T-helper 9 cell (primary cell): ENCODE measurements at places on chromosomes 12 and 14.

GRCh38 chr12:102990419-102990818, 32.9 kb downstream of the ASCL1 start:
- DNase-seq, result no peak

DNA sequence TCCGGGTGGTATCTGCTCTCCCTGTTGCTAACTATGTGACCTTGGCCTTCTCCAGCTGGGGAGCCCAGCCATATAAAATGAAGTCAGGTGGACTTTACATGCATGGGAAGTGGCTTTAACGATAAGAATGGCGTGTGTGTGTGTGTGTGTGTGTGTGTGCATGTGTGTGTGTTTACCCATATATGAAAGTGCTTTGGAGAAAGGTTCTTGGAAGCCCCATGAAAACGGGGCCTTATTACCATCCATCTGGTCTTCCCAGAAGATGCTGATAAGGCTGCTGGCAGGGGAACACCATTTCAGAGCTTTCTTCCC, 94.8 kb downstream of the LRRC74A start:
- no peak for DNase-seq

- DNase-seq, result no peak
Measured at GRCh38 chr14:63922696-63923421, 70.1 kb downstream of the SYNE2 start.

DNA sequence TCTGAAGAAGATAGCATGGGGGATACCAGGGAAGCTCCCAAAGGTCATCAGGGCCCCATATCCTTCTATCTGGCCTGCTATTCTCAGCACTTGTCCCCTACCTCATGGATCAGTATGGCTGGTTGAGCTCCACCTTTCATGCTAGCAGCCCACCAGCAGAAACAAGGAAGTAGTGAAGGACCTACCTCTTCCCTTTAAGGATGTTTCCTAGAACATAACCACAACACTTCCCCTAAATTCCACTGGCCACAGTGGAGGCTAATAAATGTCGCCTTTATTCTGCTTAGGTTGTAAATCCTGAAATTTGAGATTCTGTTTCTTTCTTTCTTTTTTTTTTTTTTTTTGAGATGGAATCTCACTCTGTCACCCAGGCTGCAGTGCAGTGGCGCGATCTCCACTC, 128.6 kb upstream of the PARP11 start:
- no peak for DNase-seq

- no peak for DNase-seq
Measured at GRCh38 chr12:45200491-45201043, 15.3 kb upstream of the ANO6 start.

DNA sequence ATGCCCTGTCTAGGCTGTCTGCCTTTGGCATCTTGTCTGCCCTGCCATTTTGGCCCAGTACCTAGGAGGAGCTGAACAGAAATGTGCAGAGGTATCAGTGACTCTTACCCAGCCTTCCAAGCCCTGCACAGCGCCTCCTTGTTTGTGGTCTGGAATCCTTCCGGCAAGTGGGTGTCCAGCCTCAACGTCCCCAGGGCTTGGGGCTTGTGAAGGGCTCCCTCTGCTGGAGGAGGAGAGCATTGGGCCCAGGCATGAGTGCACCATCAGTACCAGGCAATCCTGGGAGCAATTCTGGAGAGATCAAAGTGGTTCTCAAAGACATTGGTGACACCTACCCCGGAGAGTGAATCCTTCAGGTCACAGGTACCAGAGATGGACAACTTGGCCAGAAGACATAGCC, 2.4 kb upstream of the TCL1B start:
- peak; percentile 15 for DNase-seq

GRCh38 chr12:52971679-52972329, 22.9 kb downstream of the KRT18 start:
- no peak for DNase-seq

DNA sequence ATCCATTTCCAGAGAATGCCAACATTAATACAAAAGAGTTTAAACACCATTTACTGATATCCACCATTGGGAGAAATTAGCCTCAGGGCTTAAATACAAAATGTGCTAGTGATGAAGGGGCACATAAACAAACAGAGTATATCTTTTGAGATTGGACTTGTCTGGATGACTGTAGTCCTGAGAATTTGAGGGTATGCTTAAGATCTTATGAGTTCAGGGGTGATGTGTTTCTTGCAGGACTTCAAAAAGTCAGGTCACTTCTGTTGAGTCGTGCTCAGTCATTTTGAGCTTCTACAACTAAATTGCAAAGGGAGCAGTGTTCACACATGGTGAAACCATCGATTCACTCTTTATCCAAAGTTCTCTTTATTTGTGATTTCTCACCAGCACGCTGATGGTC, 425.7 kb downstream of the ATP23 start:
- no peak for DNase-seq

- no peak for DNase-seq
Measured at GRCh38 chr14:51733147-51733546, 81.4 kb downstream of the FRMD6 start.

- DNase-seq, result no peak
Measured at GRCh38 chr12:4794491-4794890, 74.3 kb downstream of the GALNT8 start.

- DNase-seq, result no peak
Measured at GRCh38 chr14:94960285-94961001, 190.5 kb upstream of the GSC start.

DNA sequence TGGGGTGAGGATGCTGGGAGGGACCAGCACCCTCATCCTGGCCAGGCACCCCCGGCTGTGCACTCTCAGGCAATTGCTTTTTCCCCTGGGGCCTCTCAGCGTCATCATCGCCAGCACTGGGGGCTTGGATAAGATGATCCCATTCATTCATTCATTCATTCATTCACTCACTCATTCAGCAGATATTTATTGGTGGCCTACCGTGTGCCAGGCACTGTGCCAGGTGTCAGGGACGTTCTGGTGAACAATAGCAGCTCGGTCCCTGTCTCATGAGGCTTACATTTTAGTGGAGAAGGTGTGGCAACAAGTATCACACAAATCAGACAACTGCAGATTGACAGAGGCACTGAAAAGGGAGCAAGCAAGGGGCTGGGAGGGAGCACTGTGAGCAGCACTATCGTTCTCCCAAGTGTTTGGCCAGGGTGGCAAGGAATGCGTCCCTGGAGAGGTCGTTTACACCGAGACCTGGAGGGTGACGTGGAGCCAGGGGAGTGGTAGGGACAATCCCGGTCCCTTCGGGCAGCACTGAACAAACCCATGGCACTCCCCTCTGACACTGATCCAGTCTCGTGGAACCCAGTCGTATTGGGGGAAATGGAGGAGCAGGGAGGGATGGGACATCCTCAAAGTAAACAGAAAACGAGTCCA, 124.1 kb downstream of the PAPOLA start:
- no peak for DNase-seq

- DNase-seq, result no peak
Measured at GRCh38 chr14:56241461-56241860, 123.2 kb downstream of the PELI2 start.

DNA sequence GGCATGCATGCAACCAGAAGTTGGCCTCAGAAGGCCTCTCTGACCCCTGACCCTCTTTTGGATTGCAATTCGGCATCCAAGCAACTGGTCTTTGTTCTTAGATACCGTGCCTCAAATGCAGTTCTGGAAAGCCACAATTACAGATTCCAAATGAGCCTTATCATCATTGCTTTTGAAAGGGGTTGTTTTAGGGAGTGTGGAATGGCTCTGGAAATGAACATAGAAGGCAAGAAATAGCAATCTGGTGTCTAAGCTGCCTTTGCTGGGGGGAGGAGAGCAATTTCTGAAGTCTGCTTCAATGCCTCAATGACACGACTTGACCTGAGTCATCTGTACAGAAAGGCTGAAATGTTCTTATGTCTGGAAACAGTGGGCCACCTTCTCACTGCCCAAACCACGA, 250.1 kb downstream of the NUAK1 start:
- no peak for DNase-seq

- DNase-seq, result no peak
Measured at GRCh38 chr14:70830998-70831781, 21.9 kb upstream of the MAP3K9 start.

DNA sequence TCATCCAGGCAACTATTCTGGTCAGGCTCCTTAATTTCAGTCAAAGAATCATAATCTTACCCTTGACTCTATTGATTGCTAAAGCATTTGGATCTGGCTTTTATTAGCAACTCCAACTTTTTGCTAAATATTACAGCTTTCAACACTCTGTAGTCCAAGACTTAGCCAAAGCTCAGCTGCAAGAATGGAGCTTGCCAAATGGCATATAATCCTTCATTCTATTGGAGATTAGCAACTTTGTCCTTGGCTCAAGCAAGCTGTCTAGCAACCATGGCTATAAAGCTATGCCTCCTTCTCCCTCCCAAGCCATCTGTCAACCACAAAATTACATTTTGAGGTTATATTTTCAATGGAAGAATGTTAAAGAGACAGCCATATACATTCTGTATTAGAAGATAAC, 23.1 kb upstream of the NID2 start:
- DNase-seq, result no peak

- no peak for DNase-seq
Measured at GRCh38 chr12:113815031-113815430, 151.1 kb downstream of the RBM19 start.

DNA sequence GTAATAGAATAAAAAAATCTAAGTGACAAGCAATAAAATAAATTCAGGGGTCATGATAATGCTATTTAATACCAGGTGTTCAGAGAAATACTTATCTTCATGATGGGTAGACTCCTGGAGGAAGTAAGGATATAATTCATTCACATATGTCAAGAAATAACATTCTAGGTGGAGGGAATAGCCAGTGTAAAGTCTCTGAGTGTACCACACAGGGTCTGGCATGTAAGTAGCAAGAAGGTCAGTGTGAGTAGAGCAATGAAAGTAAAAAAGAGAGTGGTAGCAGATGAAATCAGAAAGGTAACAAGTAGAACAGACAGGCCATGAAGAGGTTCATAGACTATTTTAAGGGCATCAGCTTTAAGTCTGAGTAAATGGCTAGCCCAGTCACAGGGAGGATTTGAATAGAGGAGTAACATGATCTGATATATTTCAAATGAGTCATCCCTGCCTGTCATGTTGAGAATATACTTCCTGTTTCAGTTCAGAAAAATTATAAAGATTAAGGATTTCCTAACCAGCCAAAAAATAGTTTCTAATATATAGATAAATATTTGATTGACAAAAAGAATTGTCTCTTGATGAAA, 519.9 kb downstream of the C12orf50 start:
- no peak for DNase-seq

- DNase-seq, result no peak
Measured at GRCh38 chr14:77375164-77375950, 1.5 kb downstream of the TMED8 start.

GRCh38 chr12:126506426-126507182, 1441.4 kb downstream of the AACS start:
- no peak for DNase-seq

DNA sequence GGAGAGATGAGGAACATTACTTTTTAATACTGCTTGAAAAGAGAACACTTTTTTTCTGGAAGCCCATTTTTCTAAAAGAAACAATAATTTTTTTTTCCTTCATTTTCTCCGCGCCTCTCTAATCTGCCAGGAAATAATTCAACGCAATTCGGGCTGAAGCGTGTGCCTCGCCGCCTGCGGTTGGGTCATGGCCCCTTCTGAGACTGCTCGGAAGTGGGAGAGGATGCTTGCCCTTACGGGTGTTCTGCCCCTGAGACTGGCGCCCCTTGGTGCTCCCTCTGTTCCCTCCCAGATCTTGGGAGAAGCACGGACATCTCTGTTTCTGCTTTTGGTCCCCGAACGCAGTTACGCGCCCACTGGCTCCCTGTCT, 332 bp upstream of the TBC1D30 start:
- no peak for DNase-seq

DNA sequence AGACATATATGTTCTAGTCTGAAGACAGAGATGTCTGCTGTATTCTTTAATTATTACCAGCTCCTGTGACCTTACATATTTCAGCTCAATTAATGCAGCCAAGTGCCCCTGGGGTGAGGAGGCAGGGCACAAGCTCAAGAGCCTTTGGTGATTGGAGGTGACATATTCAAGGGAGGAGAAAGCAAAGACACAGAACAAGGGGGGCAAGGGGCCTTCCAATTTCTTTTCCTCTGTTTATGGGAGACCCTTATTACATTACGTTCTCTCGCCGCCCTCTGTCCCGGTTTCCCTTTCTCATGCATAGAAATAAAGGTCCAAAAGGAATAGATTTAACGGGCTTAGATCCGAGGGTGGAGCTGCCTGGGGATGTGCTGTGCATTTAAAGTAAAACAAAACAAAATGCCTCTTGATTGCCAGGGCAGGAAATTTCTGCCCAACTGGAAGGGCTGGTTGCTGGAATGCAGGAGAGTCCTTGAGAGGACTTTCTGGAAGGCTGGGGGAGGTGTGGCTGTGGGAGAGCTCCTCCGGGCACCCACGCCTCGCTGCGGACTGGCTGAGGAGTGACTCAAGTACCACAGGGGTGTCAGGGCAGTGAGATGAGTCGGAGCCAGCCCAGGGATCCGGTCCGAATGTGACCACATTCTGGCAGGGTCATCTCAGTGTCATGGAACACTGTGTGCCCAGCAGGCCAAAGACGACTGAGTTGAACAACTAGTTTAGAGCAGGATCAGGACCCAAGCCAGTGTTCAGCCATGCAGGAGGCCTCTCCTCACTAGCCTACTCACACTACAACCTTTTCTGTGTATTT, 32.1 kb upstream of the GSG1 start:
- DNase-seq, result no peak

DNA sequence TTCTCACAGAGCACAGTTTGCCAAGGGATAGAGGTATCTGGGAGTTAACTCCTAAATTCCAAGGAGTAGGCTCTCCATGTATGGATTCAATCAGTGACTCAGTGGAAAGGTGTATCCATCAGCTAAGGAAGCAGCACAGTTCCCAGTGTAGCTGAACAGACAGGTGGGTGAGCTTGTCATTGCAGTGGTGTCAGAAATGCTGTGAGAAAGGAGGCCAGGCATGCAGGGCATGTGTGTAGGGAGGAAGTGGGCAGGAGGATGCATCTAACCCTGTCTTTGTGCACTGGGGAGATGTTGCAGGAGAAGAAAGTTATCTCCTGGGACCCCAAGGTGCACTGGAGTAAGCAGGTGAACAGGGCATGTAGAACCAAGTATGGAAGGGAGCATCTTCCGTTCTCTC, 539.0 kb downstream of the VRK1 start:
- DNase-seq, result no peak
